ENCODE measurements at places on chromosomes 7 and 10.
A peak's percentile ranks its signal among the peaks of the same experiment; 100 is the strongest.

GRCh38 chr10:71685554-71686232, 33.9 kb downstream of the C10orf105 start:
- DNase-seq: no peak

DNA sequence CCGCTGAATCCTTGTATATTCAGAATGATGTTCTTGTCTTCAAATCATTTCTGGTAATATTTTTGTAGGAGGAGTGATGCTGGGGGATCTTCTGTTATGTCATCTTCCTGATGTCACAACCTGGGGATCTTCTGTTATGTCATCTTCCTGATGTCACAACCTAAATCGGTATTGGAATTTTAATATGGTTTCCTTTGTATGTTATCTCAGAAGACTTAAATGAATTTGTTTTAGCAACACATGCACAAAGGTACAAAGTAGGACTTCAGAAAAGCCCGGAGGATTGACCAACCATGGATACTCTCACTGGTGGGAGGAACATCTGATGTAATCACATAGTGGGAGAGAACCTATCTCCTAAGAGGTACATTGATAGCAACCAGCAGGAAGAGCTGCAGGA, 9.1 kb upstream of the AOAH start:
- DNase-seq: no peak

- peak; percentile 21 for DNase-seq
Observed at GRCh38 chr10:74585231-74586087, 240.9 kb upstream of the KAT6B start.

- no peak for DNase-seq
Observed at GRCh38 chr10:62843600-62843999, 27.4 kb upstream of the EGR2 start.

GRCh38 chr7:107232568-107233090, 63.8 kb downstream of the HBP1 start:
- peak; percentile 66 for DNase-seq
